ENCODE measurements at places on chromosomes 12 and 14.
A peak's percentile ranks its signal among the peaks of the same experiment; 100 is the strongest.

DNA sequence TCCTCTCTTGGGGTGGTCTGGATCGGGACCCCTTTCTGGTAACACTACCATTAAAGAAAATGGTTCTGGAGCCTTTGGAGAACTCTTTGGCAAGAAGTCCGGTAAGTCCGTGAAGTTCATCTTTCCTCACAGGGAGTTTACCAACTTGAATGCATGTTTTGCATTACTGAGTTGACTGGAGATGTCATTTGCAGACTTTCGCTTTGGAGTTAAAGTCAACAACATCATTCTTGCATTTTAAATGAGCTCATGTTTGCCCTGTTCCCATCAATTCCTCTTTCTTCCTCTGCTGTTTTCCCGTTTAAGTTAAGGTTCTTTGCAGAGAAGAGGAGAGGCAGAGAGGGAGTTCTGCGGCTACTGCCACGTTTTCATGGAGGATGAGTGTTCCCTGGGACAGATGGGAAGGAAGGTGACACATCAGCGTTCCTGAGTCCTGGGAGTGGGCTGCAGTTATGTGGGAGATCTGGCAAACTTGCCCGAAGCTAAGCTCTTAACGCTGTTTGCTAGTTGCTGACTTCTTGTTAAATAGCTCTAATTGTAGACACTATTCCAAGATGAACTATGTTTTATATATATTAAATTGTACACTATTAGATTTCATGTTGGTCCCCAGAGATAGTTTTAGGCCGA, 18.8 kb upstream of the PRICKLE1 start:
- no peak overlapping the region for H3K27ac ChIP-seq
- H3K4me3 ChIP-seq = no peak overlapping the region
- no peaks in the 10 kb centered on the region for H3K4me1 ChIP-seq
- no peaks in the 10 kb centered on the region for H3K27me3 ChIP-seq
- no peak for DNase-seq
- no peaks in the 10 kb centered on the region for H3K36me3 ChIP-seq

DNA sequence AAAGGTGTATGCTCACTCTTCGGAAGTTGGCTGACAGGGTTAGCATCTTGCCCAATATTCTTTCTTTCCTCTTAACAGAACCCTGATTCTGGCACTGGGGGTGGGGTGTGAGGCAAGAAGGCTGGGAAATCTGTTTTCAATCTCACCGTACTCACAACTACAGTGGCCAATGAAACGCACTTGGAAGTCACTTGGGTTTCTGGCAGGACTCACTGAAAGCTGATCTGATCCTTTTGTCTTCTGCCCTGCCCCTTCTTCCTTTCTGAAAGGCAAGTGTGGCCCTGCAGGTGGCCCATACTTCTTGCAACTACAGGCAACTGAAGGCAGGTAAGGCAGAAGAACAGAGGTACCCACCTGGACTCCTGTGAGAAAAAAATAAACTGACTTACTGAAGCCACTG, 106.9 kb downstream of the STXBP6 start:
- H3K36me3 ChIP-seq = no peaks in the 10 kb centered on the region
- H3K4me3 ChIP-seq = no peak overlapping the region

- no peak overlapping the region for H3K27ac ChIP-seq
- H3K36me3 ChIP-seq = no peaks in the 10 kb centered on the region
- H3K27me3 ChIP-seq = peaks cover 8% of the 10 kb centered on the region
- no peak overlapping the region for H3K4me3 ChIP-seq
Observed at GRCh38 chr14:61212546-61212945, 68.6 kb downstream of the TMEM30B start.

DNA sequence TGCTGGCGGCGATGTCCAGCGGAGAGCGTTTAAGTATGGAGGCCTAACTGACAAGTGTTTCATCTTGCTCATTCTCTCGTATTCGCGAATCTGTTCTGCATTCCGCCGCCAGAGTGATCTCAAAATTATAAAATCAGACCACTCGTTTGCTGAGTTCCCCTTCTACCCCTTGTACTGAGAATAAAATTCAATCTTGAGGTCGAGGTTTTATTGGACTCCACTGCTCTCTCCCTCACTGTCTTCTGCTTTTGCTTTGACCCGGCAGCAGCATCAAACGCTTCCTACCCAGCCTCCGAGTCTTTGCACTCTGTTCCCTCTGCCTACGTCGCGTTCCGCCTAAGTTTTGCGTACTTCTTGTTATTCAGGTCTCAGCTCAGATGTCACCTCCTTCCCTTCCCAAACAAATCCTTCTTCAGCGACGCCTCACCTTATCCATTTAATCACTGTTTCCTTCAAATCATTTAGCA, 462 bp downstream of the KNTC1 start:
- no peak overlapping the region for H3K27ac ChIP-seq
- H3K27me3 ChIP-seq = no peaks in the 10 kb centered on the region
- peaks cover 29% of the 10 kb centered on the region for H3K4me1 ChIP-seq
- peak; percentile 39 for DNase-seq
- H3K4me3 ChIP-seq = no peak overlapping the region

GRCh38 chr12:118237908-118238307, 102.0 kb downstream of the PEBP1 start:
- H3K4me1 ChIP-seq = peaks cover 18% of the 10 kb centered on the region
- peaks cover 47% of the 10 kb centered on the region for H3K36me3 ChIP-seq
- no peaks in the 10 kb centered on the region for H3K27me3 ChIP-seq
- no peak overlapping the region for H3K4me3 ChIP-seq
- DNase-seq = no peak

DNA sequence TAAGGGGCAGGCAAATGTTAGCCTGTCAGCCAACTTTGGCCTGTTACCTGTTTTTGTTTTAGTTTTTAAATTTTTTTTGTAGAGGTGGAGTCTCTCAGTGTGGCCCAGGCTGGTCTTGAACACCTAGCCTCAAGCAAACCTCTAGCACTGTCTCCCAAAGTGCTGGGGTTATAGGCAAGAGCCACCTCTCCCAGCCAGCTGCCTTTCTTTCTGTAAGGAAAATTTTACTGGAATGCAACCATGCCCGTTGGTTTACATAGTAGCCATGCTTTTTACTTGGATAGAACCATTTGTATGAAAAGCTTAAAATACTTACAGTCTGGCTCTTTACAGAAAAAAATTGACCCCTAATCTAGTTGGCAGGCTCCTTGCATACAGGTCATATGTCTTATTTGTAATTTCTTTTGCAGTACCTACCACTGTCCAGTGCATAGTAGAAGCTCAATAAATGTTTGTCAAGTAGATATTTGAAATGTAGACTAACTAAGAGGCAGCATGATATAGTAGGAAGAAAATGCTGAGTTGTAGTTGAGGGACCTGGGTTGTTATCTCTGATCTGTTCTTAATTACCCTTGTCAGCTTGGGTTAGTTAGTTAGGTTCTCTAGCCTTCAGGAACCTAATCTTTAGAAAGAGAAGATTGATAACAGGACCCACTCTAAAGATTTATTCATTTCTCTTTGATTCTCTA, 4.7 kb downstream of the MDM2 start:
- H3K27me3 ChIP-seq = no peaks in the 10 kb centered on the region
- no peak overlapping the region for H3K27ac ChIP-seq

- peak overlapping the region; percentile 75 for H3K4me3 ChIP-seq
- peak overlapping the region; percentile 86 for H3K27ac ChIP-seq
- no peaks in the 10 kb centered on the region for H3K36me3 ChIP-seq
- DNase-seq = no peak
- peaks cover 32% of the 10 kb centered on the region for H3K4me1 ChIP-seq
- H3K27me3 ChIP-seq = no peaks in the 10 kb centered on the region
Observed at GRCh38 chr12:96048393-96048969, 13.1 kb upstream of the LTA4H start.

DNA sequence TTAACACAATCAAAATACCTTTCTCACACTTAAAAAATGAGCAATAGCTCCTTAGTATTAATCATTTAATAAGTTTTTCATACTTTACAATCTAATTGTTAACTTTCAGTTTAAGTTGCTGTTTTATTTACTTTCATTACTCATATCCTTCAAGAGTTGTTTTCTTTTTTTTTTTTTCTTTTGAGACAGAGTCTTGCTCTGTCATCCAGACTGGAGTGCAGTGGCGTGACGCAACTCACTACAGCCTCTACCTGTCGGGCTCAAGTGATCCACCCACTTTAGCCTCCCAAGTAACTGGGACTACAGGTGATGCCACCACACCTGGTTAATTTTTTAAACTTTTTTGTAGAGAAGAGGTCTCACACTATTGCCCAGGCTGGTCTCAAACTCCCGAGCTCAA, 16.1 kb downstream of the ZBTB1 start:
- no peaks in the 10 kb centered on the region for H3K27me3 ChIP-seq
- H3K4me3 ChIP-seq = no peak overlapping the region
- no peak overlapping the region for H3K27ac ChIP-seq
